Caco-2 (cell line): ENCODE measurements at places on chromosomes 11 and 22. TPM values are rescaled to one million over a fixed set of nuclear protein-coding genes. Genes with fewer than 3 reads are reported as not detected.

GRCh38 chr11:26575946-26576345 is 3.9 kb upstream of the MUC15 start:
- no peak for DNase-seq

GRCh38 chr11:78131956-78132355 is 7.5 kb downstream of the ALG8 start:
- DNase-seq: no peak

DNA sequence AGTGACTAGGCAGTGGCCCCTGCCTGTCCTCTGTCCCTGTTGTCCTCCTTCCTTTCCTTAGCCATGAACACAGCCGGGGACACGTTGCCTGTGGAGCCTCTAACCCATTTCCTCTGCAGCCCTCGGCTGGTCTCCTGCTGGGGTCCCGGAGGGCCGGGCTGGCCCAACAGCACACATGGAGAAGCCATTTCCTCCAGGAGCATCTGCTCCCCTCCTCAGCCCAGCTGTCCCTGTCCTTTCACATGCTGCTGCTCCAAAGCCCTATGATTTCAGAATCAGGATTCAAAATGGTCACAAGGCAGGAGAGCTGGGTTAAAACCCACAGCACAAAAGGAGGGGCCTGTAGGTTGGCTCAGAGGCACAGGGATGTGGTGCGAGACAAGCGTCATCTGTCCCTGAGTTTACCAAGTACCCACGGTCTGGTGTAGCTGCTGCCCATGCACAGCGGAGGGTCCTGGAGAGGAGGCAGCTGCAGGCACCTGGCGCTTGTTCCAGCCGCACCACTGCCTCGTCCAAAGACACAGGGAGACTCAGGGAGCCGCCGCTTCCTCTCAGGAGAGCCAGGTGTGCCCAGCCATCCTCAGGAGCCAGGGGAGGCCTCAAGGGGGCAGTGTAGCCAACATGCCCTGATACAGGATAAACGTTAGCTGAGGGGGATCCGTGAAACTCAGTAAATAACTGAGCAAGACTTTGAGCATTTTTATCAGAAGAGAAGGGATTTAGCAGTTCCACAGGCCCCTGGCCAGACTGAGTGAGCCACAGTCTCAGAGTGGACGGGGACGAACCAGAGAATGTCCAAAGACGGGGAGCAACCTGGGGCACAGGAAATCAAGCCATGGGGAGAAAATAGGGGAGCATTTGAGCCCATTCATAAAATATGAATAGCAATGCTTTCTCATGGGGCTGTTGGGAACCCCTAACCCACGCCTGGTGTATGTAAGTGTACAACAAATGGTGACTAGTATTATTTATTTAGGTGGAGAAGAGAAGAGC is 3.9 kb upstream of the VSIG10L2 start:
- peak; percentile 78 for DNase-seq

DNA sequence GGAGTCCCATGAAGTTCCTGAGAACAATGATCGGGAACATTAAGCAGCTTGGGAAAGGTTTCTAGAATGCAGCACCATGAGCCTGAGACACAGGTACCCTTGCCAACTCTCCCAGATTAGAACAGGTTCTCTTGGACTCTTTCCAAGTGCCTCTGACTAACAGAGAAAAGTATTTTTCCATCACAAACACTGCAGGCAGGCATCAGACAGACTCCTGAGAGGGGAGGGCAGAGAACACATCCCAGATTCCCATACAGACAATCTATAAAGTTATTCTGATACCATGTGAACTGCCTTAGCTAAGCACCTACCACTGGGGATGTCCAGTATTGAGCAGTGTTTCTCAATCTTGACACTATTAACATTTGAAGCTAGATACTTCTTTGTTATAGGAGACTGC is 27.3 kb downstream of the SERGEF start:
- DNase-seq: no peak

- DNase-seq: peak; percentile 8
Observed at GRCh38 chr11:123504401-123504800, 74.3 kb downstream of the GRAMD1B start.

Gene FXYD2
- total RNA-seq: 0.48 TPM in 1 of 2 replicates, not detected in the other

- no peak for DNase-seq
Observed at GRCh38 chr22:32533265-32534111, 58.9 kb downstream of the FBXO7 start.

DNA sequence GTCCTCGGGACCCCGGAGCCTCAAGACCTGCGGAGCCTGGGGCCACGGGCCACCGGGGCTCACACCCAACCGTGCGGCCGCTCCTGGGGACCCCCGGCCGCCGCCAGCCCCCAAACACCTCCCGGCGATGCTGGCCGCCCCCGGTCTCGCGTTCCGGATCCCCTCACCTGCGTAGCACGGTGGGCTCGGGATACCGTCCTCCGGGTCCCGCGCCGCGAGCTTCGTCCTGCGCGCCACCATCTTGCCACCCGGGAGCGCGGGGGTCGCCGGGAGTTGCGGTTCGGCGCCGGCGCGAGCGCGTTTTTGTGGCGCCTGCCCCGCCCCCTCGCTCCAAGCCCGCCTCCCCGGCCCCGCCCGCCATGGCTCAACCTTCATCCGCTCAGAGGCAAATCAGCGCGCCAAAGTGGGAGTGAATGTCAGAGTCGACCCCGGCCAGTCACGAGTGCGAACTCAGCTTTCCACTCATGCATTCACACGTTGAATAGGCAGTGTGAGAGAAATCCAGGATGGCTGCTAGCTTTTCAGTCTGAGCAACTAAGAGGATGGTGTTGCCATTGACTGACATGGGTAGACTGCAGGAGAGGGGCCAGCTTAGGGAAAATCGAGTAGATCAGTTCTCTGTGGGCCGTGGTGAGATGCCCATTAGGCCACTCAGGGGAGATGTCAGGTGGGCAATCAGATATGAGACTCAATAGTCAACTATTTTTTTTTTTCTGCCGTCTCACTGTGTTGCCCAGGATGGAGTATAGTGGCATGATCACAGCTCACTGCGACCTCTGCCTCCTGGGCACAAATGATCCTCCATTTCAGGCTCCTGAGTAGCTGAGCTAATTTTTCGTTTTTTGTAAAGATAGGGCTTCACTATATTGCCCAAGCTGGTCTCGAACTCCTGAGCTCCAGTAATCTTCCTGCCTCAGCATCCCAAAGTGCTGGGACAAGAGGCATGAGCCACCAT is 28.3 kb downstream of the SERHL2 start:
- peak; percentile 85 for DNase-seq

Gene SCUBE2
- total RNA-seq: 3.1 and 3.2 TPM in 2 replicates

Gene ANO1
- total RNA-seq: 5.8 and 8.4 TPM in 2 replicates

- no peak for DNase-seq
Observed at GRCh38 chr22:36022162-36022561, 6.5 kb downstream of the RBFOX2 start.

Gene NCR3LG1
- total RNA-seq: 14.6 and 14.8 TPM in 2 replicates

DNA sequence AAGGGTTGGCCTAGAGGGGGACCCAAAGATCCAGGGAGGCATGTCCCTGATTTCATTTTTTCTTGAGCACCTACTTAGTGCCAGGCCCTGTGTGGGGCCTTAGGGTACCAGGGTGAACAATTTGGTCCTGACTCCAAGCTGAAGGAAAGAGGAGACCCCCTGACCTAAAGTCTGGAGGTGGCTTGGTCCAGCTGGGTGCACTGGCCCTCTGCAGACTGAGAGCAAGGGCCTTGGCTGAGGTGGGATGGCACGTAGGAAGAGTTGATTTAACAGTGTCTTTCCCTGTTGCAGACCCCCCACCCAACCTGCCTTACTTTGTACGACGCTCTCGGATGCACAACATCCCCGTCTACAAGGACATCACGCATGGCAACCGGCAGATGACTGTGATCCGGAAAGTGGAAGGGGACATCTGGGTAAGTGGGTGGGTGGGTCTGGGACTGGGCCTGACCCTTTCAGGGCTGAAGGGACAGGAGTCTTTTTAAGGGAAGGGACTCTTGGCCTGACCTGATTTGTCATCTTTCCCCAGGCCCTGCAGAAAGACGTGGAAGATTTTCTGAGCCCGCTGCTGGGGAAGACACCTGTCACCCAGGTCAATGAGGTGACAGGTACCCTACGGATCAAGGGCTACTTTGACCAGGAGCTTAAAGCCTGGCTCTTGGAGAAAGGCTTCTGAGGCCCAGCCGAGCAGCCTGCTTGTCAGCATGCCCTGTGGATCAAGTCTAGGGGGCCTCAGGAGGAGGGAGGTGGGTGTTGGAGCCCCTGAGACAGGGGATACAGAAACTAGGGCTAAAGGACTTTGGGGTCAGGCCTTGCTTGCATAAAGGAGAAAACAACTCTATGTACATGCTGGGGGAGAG is 3.3 kb downstream of the MRPL49 start:
- DNase-seq: no peak

Gene GRIA4
- not detected in 2 replicates for total RNA-seq

- DNase-seq: no peak
Observed at GRCh38 chr11:115257678-115258077, 246.5 kb downstream of the CADM1 start.

DNA sequence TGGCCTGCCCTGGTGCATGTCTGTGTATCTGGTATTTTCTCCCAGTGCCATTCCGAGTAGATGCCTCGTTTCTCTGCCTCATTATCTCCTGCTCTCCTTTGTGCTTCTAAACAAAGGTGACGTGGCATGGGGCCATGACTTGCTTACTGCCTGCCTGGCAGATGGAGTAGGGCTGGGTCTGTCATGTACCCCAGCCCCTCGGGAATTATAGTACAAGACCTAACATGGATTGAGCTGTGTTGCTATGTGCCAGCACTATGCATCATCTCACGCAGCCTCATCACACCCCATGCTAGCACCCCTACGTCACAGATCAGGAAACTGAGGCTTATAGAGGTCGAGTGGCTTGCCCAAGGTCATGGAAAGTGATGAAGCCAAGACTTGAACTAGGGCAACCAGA is 88.1 kb downstream of the GALNT18 start:
- DNase-seq: no peak

- DNase-seq: no peak
Observed at GRCh38 chr22:42670921-42671709, 21.9 kb upstream of the CYB5R3 start.

GRCh38 chr22:45172881-45173585 is 9.3 kb downstream of the NUP50 start:
- DNase-seq: no peak

Gene OR51T1
- total RNA-seq: not detected in 2 replicates

DNA sequence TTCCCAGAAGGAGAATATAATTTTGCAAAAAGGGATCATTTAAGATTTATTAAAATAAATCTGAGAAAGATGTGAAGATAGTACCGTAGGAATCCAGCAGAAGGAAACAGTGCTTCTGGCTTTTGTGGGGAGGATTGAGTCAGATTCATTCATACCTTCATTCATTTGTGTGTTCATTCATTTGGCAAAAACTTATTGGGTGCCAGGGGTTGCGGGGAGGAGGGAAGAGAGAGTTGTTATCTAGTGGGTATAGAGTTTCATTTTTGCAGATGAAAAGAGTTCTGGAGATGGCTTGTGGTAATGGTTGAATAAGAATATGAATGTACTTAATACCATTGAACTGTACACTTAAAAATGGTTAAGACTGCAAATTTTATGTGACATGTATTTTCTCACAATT is 31.1 kb downstream of the BMAL1 start:
- no peak for DNase-seq

- DNase-seq: no peak
Observed at GRCh38 chr22:17943533-17944249, 80.7 kb downstream of the MICAL3 start.

Gene MMP13
- not detected in 2 replicates for total RNA-seq

GRCh38 chr11:6297831-6298230 is 22.5 kb downstream of the CAVIN3 start:
- DNase-seq: no peak

Gene MS4A3
- total RNA-seq: not detected in 2 replicates
